NCI-H69 (cell line): ENCODE measurements at places on chromosomes 11 and 22.

DNA sequence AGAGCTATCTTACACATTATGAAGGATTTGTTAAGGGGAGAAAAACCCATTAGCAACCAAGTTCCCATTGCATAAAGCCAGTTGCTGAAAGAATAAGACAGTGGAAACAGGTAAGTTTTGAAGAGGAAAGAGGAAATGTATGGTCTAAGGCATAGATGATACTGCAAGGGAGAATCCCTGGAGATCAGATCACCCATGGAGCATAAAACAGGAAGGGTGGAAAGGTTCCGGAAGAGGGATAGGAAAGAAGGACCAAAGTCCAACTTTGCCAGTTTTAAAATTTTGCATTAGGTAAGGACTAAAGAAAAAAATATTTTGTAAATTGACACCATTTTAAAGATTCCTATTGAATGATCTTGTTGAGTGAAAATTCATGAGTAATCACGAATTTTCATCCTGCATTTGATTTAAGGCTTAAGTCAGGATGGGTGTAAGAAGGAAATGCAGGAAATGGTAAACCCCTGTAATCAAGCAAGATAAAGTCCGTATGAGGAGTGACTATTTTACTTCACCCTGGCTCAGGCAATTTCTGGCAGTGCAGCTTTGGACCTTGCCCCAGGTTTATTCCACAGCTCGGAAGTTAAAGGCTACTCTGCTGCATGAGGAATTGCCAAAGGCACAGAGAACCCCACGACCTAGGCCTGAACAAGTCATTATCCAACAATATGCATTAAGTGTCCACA, 70.9 kb downstream of the CCDC34 start:
- no peak for DNase-seq

DNA sequence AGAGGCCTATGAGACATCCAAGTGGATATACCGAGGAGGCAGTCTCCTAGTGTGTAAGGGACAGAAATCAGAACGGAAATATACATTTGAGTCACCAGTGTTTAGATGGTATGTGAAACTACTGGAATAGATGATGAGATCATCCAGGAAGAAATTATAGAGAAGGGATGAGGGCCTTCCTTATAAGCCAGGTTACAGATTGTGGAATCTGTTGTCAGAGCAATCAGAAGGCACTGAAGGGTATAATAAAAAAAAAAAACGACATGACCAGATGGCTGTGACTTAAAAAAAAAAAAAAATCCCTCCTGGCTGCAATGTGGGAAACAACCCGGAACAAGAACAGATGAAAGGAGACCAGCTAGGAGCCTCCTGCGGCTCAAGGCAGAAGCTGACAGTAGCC, 2.7 kb downstream of the MAJIN start:
- DNase-seq, result peak; percentile 82

- no peak for DNase-seq
Measured at GRCh38 chr11:128725630-128726319, 31.9 kb downstream of the FLI1 start.

DNA sequence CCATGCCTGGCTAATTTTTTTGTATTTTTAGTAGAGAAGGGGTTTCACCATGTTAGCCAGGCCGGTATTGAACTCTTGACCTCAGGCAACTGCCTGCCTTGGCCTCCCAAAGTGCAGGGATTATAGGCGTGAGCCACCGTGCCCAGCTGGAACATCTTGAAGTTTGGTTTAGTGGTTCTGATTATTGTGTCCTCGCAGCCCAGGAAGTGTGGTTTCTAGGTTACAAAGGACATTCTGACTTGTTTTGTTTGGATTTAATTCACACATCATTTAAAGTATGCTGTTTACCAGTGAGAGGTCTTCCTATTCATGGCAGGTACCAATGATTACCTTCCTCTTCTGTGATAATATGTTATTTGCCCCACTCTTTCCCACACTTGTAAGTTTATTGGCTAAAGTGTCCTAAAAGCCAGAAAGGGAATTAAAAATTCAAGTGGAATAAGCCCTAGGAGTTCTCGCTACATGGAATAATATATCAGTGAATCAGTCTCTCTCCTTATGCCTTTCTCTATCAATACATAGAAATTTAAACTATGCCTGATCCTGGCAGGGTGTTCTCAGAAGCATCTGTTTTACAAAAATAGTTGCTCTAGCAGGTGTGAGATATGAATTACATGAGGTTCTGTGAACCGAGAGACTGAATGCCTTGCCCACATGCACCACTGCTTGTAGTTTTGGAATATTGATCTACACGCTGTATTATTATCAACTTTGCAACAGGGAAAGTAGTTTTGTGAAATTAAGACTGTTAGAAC, 263.1 kb downstream of the DDX10 start:
- DNase-seq, result peak; percentile 23

- peak; percentile 69 for DNase-seq
Measured at GRCh38 chr11:128210148-128210940, 377.0 kb downstream of the ETS1 start.

GRCh38 chr11:60116996-60117790, 28.7 kb downstream of the MS4A2 start:
- no peak for DNase-seq

GRCh38 chr11:104390651-104391050, 226.7 kb upstream of the PDGFD start:
- DNase-seq, result no peak

GRCh38 chr22:17578136-17578754, 14.9 kb downstream of the SLC25A18 start:
- DNase-seq, result peak; percentile 63

DNA sequence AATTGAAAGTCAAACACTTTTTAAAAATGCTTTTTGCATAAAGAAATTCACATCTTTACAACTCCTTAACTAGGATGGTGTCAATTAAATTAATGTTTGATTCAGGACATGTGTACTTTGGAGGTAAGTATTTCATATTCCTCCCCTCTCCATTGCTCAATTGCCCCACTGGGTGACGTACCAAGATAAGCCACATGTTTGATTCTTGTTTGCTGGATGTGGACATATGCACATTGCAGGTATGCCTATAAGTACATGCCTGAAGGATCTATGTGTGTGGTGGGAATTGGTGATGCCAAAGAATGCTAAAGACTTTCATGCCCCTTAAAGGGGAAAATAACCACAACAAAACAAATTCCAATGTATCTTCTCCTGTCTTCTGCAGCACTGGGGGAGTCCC, 5.8 kb downstream of the CD44 start:
- DNase-seq, result peak; percentile 35
